ENCODE measurements at places on chromosomes 3 and 15.
A peak's percentile ranks its signal among the peaks of the same experiment; 100 is the strongest.

DNA sequence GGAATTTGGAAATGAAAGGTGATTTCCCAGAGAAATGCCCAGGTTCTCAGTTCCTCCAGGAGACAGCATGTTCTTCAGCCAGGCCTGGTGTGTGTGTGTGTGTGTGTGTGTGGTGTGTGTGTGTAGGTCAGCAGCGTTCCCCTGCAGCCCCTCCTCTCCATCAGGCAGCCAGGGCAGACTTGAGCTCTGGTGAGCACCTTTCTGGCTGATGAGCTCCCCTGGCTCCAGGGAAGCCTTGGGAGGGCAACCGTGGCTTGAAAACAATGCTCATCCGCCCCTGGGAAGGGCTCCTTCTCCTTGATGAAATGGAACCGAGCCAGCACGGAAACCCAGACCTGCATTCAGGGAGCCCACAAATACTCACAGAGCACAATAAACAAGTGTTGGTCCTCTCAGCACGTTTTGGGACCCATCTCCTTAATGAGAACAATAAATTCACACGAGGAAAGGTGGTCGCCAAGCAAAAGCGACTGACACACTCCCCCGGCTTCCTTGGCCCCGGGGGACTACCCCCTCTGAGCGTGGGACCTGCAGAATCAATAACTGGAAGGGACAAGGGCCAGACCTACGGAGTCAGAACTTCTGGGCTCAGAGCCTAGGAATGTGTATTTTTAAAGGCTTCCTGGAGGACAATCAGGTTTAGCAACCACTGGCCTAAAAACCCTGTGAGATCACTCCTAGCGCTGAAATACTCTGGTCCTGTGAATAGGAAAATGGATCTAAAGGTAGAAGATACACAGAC, 38.6 kb upstream of the HES1 start:
- H3K27me3 ChIP-seq, result no peaks in the 10 kb centered on the region
- H3K4me3 ChIP-seq, result no peak overlapping the region
- H3K27ac ChIP-seq, result no peak overlapping the region
- peaks cover 5% of the 10 kb centered on the region for H3K4me1 ChIP-seq

- no peak for DNase-seq
- no peaks in the 10 kb centered on the region for H3K27me3 ChIP-seq
- H3K4me3 ChIP-seq, result no peak overlapping the region
- no peaks in the 10 kb centered on the region for H3K4me1 ChIP-seq
These were observed 229.8 kb downstream of the LRTM1 start for GRCh38 chr3:54698054-54698453.

DNA sequence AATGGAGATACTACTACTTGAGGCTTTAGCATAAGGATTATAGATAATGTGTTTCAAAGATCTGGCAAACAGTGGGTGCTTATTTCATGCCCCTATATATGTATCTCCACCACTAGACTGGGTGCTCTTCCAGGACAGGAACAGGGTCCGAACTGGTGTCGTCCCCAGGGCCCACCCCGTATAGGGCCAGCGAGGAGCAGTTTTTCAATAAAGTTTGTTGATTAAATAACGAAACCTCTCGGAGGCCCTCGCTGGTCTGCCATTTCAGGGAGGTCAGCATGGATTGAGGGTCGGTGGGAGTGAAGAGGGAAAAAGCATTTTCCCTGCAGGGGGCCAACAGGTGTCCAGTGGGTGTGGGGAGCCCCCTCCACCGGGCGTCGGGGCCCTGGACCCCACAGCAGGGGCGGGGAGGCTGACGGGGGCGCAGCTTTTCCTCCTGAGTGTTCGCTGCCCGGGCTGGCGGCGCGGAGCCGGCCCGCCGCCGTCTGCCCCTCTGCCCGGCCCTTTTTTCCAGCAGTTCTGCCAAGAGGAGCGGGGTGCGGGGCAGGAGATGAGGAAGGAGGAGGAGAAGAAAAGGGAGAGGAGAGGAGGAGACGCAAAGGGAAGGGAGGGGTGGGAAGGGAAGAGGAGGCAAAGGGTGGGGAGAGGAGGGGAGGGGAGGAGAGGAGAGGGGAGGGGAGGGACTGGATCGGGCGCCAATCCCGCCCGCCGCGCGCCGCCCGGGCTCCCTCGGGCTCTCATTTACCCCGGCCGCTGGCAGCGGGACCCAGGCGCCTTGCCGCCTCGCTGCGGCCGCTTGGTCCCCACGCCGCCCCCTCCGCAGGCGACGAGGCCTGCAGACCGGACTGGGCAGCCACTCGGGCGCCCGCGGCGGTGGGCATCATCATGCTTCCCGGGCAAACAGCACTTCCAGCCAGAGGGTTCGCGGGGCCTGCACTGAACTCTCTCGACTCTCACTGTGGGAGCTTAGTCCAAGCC, 66.3 kb downstream of the ISG20 start:
- peaks cover 5% of the 10 kb centered on the region for H3K4me1 ChIP-seq
- peaks cover 9% of the 10 kb centered on the region for H3K27me3 ChIP-seq
- H3K27ac ChIP-seq, result no peak overlapping the region
- peak overlapping the region; percentile 47 for H3K4me3 ChIP-seq
- DNase-seq, result no peak

- H3K27ac ChIP-seq, result no peak overlapping the region
- H3K36me3 ChIP-seq, result no peaks in the 10 kb centered on the region
- no peak overlapping the region for H3K4me3 ChIP-seq
- no peaks in the 10 kb centered on the region for H3K4me1 ChIP-seq
- DNase-seq, result no peak
These were observed 65.2 kb upstream of the TRA2B start for GRCh38 chr3:186002884-186003472.

DNA sequence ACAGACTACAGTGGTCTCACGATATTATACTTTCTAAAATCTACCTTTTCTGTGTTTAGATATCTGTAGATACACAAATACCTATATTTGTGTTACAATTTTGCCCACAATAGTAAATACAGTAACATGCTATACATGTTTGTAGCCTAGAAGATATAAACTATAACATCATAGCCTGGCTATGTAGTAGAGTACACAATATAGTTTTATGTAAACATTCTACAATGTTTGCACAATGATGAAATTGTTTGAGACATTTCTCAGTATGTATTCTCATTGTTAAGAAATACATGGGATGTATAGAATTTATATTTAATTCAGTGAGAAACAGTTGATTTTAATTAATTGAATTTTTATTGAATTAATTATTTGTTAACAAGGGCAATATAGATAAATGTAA, 1367.0 kb downstream of the OTOL1 start:
- no peak overlapping the region for H3K27ac ChIP-seq
- no peak overlapping the region for H3K4me3 ChIP-seq
- H3K36me3 ChIP-seq, result no peaks in the 10 kb centered on the region
- H3K27me3 ChIP-seq, result no peaks in the 10 kb centered on the region

DNA sequence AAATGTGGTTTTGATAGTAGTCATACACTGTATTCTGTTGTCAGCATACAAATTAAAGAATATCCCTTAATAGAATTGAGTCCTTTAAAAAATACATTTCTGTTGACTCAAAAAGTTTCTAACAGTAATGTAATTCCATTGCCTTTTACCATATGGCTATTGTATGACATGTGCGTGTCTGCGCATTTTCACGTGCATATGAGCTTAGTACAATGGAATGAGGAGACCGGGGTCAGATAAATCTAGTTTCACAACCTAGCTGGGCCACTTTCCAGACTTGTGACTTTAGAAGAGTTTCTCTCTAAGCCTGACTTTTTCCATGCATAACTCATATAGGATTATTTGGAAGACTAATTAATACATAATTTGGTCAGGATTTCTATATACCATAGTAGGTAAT, 38.7 kb downstream of the ZBTB38 start:
- H3K27me3 ChIP-seq, result no peaks in the 10 kb centered on the region
- H3K27ac ChIP-seq, result peak overlapping the region; percentile 58
- no peak overlapping the region for H3K4me3 ChIP-seq
- DNase-seq, result no peak
- H3K36me3 ChIP-seq, result peaks cover 46% of the 10 kb centered on the region

DNA sequence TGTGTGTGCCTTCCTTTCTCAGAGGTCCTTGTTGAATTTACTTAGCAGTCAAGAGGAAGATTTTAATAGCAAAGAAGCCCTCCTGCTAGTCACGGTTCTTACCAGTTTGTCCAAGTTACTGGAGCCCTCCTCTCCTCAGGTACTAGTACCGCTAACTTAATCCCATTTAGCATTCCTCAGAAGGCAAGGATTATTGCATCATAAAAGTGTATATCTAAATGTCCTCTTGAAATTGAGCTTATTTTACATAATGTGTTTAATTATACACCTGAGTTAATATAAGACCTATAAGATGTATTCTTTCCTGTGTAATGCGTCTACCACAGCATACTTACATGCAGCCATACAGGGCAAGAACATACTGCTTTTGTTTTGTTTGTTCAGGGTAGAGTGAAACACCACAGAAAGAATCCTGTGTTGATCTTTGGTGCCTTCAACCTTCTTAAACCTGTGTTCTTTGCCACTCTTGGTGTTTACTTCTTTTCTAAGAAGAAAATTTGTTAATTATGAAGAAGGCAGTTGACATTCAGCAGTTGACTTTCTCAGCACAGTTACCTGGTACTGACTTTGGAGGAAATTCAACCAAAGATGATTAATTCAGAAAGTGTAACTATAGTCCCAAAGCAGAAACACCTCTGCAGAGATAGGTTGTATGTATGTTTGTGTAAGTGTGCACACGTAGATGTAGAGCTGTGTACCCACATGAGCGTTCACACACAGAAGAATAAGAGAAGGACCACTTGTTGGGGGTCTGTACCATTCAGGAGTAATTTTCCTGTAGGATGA, 33.1 kb downstream of the POLG start:
- no peak overlapping the region for H3K27ac ChIP-seq
- H3K4me1 ChIP-seq, result no peaks in the 10 kb centered on the region
- no peak for DNase-seq
- H3K4me3 ChIP-seq, result no peak overlapping the region

DNA sequence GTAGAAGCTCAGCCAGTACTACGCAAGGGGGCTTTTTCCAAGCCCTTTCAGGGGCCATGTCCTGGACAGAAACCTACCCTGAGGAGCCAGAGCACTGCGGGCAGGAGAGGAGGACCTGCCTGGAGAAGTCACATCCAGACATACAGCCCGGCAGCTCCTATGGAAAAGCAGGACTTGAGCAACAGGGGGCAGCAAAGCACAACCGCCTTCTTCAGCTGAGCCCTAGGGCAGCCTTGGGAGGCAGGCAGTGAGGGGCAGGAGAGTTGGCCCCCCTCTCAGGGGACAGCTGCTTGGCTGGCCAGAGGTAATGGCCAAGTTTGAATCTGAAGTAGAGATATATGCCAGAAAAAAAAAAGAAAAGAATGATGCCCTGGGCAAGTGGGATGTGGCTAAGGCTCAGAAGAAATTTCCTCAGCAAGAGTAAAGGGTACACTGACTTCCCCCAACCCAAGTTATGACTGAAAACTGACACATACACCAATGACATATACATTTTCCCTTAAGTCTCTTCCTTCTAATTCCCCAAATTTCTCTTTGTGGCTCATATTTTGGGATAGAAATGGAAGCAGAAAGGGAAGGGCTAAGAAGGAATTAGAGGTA, 56.9 kb downstream of the CYP19A1 start:
- H3K27ac ChIP-seq, result no peak overlapping the region
- H3K27me3 ChIP-seq, result no peaks in the 10 kb centered on the region
- H3K36me3 ChIP-seq, result no peaks in the 10 kb centered on the region
- H3K4me1 ChIP-seq, result peaks cover 8% of the 10 kb centered on the region

- no peaks in the 10 kb centered on the region for H3K36me3 ChIP-seq
- no peaks in the 10 kb centered on the region for H3K4me1 ChIP-seq
- no peak overlapping the region for H3K27ac ChIP-seq
- no peak for DNase-seq
These were observed 311.5 kb upstream of the THBS1 start for GRCh38 chr15:39269352-39269751.

DNA sequence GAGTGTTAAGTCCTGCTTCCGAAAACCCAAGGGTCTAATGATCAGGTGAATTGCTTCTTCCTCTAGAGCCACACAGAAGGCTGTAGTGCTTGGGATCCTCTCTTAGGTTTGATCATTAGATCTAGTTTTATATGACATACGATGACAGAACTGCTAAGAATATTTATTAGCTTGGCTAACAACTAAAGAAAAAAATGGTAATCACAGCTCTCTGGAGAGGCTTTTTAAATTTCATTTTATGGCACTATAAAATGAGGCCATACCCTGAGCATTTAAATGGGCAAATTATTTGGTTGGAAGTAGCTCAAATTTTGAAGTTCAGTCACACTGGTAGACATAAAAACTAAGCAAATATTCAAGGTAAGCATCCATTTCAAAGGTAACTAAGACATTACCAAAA, 482.5 kb upstream of the WNT5A start:
- no peaks in the 10 kb centered on the region for H3K27me3 ChIP-seq
- DNase-seq, result no peak
- H3K27ac ChIP-seq, result no peak overlapping the region

- no peaks in the 10 kb centered on the region for H3K36me3 ChIP-seq
- no peaks in the 10 kb centered on the region for H3K27me3 ChIP-seq
- no peak overlapping the region for H3K27ac ChIP-seq
- no peak overlapping the region for H3K4me3 ChIP-seq
- DNase-seq, result no peak
- no peaks in the 10 kb centered on the region for H3K4me1 ChIP-seq
These were observed 82.0 kb downstream of the ISL2 start for GRCh38 chr15:76418352-76419140.

Measured in upper lobe of right lung (tissue), 1 donor.